ENCODE measurements at places on chromosomes 7 and 10.

GRCh38 chr7:55140221-55140940, 121.6 kb downstream of the EGFR start:
- no peak for DNase-seq

- no peak for DNase-seq
These were observed 1094.0 kb upstream of the LRRN3 start for GRCh38 chr7:109996927-109997326.

DNA sequence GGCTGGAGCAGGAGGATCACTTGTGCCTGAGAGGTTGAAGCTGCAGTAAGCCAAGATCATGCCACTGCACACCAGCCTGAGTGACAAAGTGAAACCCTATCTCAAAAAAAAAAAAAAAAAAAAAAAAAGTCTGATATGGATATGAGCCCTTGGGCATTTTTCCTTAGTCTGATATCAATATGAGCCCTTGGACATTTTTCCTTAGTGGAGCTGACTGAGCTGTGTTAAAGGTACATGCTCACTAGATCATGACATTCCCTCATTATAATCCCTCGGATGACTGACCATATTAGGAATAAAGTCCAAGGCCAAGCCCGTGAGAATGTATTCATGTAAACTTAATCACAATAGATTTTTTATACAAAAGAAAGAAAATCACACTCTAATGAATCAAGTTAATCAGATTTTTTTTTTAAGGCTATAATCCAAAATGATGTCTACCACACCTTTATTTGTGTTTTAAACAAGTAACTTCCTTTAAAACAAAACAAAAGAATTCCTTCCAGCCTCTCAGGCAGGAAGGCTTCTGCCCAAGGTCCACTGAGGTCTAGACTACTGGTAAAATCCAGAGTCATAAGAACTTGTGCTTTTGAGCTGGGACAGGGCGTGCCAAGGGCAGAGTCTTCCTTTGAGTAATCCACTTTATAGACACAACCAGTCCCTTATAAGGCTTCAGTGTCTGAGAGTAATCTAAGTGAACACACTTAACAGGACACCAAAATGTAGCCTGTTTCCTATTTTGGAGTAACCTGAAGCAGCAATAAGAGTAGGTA, 5.5 kb downstream of the PPA1 start:
- no peak for DNase-seq

DNA sequence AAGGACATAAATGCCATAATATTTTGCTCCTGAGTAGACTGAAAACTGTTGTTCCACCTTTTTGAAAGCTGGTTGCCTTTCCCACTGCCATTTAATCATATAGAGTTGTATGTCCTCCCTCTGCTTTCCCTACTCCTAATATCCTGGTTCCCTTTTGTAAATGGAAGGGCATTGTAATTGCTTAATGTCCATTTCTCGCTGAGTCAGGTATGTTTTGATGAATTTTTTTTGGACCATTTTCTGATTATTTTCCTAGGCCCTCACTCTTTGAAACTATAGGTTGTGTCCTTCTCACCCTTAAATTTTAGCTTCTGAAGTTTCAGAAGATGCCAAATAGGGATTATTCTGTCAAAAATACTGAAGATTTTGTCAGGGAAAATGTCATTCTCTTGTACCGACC, 45.5 kb downstream of the WAC start:
- no peak for DNase-seq

GRCh38 chr7:105693576-105693975, 112.3 kb upstream of the EFCAB10 start:
- no peak for DNase-seq

DNA sequence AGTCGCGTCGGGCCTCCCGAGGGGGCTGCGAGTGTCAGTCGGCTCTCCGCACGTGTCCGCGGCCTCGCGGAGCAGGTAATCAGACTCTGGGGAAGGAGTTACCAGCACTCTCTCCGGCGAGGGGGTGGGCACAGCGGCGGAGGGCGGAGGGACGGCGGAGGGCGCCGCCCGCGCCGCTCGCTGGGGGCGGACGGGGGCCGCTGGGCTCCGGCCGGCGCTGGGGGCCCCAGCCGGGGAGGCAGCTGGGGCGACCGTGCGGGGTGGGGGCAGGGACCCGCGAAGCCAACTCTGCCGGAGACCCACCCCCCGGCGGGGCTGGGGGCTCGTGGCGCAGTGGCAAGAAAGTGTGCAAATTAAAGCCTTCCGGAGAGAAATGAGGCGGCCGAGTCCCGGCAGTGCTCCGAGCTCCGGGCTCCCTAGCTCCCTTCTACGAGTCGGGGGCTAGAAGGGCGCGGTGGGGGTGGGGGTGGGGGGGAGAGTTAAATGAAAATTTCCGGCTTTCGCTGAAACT, at the start of gene CDK6:
CDK6 (minus strand) TSS at position 85 of the 511 bp plus-strand sequence. CDS start 3,250 bp downstream, outside the sequence.
- peak; percentile 77 for DNase-seq

DNA sequence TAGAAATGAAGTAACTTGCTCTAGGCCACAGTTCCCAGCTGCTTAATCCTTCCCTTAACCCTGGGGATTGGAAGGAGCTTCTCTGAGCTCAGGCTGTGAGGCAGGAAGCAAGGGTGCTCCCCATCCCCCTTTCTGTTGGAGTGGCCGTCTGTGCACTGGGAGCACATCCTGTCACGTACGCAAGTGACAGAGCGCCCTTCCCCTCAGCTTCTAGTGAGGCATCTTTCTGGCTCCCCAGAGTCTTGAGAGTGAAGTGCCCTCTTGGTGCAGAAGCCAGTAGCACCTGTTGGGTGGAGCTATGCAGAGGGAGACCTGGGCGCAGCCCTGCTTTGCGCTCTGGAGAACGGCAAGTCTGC, 47.8 kb downstream of the SHH start:
- DNase-seq = no peak

GRCh38 chr10:74743401-74743800, 83.0 kb upstream of the KAT6B start:
- DNase-seq = no peak

GRCh38 chr7:96021568-96021967, 249.2 kb downstream of the DYNC1I1 start:
- DNase-seq = peak; percentile 17

GRCh38 chr7:463817-464453, 55.7 kb downstream of the PDGFA start:
- no peak for DNase-seq

GRCh38 chr7:28395404-28395803, 16.9 kb upstream of the CREB5 start:
- DNase-seq = no peak

- no peak for DNase-seq
These were observed 340.1 kb upstream of the SHH start for GRCh38 chr7:156152390-156152789.

- DNase-seq = no peak
These were observed 380.4 kb upstream of the ZMIZ1 start for GRCh38 chr10:78688230-78688900.

GRCh38 chr10:93090619-93091018, 16.9 kb downstream of the CYP26A1 start:
- no peak for DNase-seq

DNA sequence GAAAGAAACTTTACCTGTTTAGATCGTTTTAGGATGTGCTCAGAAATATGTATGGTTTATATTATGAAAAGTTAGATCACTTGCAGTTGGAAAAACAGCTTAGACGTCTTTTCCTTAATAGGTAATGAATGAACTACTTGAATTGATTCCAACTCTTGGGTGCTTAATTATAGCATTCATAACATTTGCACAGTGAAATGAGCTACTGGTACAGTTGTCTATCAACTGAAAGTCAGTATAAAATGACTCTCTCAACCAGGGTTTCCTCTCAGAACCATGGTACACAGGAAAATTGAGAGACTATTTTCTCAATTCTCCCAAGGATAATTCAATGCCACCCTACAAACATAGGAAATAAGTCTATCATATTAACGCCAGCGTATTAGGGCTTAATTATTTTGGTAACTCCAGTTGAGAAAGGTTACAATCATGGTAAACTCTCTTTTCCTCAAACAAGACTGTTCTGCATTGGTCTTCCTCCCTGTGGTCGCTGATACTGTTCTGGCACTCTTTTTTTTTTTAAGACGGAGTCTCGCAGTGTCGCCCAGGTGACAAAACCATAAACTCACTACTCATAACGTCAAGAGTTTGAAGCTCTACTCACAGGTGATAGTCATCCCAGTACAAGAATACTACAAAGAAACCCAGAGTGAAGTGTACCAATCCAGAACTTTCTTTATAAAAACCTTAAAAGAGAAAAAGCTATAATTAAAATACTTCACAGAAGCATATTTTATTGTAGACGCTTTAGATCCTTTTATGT, 2.0 kb downstream of the ANLN start:
- peak; percentile 67 for DNase-seq

- no peak for DNase-seq
These were observed 870 bp downstream of the GNA12 start for GRCh38 chr7:2843191-2843685.

- no peak for DNase-seq
These were observed 18.3 kb upstream of the RPA3 start for GRCh38 chr7:7736671-7737070.

DNA sequence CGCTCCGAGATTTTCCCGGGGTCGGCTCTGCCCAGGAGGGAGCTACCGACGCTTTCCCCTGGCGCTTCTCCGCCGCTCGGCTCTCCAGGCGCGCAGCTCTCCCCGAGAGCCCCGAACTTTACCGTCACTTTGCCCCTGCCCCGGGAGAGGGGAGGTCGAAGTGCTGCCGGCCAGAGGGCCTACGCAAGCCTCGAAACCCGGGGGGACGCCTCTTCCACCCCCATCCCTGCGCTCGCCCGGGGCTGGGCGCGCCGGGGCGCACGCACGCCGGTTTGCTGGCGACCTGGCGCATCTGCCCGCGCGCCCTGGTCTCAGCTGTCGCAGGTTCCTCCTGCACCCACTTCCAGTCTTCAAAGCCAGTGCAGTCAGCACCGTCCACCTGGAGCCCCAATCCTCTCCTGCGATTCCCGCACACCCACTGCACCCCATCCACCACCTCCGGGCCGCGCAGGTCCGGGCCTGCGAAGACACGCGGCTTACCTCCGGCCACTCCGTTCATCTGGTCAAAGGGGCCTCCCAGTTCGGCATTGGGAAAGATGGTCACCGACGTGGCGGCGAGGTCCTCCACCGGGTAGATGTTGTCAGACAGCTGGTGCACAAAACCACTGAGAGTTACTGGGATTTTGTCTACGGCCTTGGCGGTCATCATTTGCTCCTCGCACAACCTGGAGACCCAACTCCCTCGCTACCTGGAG, 638 bp downstream of the EGR2 start:
- DNase-seq = no peak

- DNase-seq = no peak
These were observed 20.3 kb downstream of the MRPS24 start for GRCh38 chr7:43849047-43849446.

- no peak for DNase-seq
These were observed 81.3 kb downstream of the LMBR1 start for GRCh38 chr7:156811706-156812105.

GRCh38 chr10:79329529-79329928, 17.7 kb upstream of the PPIF start:
- no peak for DNase-seq

- no peak for DNase-seq
These were observed 55.6 kb downstream of the CC2D2B start for GRCh38 chr10:95963202-95963990.

DNA sequence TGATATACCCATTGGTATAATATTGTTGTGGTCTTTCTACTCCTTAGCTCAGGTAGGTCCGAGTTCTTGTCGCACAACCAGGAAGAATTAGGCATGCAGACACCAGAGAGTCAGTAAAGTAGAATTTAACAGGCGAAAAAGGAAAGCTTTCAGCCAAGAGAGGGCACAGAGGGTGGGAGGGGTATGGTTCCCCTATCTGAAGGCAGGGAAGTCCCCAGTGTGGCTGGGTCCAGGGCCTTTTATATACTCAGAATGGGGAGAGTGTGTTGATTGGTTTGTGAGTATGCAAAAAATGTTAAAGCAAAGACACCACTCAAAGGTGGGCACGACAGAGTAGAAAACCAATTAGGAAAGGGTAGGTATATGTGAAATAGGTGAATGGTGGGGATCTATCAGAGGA, 53.9 kb downstream of the IMMP2L start:
- no peak for DNase-seq

- DNase-seq = peak; percentile 71
These were observed 99.4 kb downstream of the MTPN start for GRCh38 chr7:135877805-135878204.

- DNase-seq = no peak
These were observed 106.8 kb downstream of the APBB1IP start for GRCh38 chr10:26544932-26545331.

DNA sequence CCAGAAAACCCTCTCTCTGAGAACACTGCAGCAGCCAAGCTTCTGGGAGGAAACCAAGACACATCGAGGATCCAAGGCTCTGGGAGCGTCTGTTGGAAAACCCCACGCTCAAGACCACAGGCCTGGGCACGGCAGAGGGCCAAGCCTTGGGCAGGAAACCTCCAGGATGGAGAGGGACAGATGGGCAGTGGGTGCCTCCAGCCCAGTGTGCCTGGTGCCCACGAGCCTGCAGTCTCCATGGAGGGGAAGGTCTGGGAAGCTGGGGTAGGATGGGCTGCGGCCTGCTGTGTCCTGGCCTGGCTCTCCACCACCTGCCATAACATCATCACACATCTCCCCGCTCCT, 96.1 kb downstream of the FAM53B start:
- DNase-seq = no peak

DNA sequence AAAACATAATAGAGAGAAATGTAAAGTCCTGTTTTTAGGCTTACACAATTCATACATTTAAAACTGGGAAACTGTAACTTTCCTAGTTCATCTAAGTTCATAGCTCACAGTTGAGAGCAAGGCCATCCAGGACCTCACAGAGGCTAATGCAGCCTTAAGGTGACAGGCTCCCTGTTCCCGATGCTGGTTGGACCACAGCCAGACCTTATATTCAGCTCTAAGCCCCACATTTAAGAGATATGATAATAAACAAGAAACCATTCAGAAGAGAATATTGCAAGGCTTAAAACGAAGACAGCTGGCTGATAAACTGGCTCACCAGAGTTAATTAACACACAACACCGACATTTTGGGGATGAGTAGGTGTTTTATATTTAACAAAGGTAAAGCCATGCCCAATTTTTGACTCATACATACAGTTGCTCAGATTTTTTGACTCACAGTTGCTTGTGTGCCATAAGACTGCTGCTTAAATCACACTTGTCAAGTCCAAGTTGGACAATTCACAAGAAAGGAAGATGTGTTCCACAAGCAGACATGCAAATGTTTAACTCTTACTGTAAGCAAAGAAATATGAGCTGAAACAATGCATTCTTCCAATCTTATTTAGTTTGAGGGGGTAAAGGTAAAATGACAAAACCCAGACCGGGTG, 41.1 kb upstream of the TMEM213 start:
- no peak for DNase-seq

- no peak for DNase-seq
These were observed 41.4 kb upstream of the SGCE start for GRCh38 chr7:94697035-94697974.

Data from NCI-H526 (cell line).